ENCODE measurements at places on chromosomes 7 and 10.
A peak's percentile ranks its signal among the peaks of the same experiment; 100 is the strongest.

- no peak for DNase-seq
Observed at GRCh38 chr10:73809061-73809818, 2.2 kb downstream of the NDST2 start.

DNA sequence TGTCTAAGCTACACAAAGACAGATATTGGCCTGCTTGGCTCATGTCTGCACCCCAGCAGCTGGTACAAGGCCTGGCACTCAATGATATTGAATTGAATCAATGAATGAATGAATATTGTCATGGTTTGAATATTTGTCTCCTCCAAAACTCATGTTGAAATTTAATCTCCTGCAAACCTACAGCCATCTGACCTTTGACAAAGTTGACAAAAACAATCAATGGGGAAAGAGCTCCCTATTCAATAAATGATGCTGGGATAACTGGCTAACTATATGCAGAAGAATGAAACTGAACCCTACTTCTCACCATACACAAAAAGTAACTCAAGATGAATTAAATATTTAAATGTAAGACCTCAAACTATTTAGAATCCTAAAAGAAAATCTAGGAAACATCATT, 144.7 kb downstream of the CYP26A1 start:
- DNase-seq: no peak

DNA sequence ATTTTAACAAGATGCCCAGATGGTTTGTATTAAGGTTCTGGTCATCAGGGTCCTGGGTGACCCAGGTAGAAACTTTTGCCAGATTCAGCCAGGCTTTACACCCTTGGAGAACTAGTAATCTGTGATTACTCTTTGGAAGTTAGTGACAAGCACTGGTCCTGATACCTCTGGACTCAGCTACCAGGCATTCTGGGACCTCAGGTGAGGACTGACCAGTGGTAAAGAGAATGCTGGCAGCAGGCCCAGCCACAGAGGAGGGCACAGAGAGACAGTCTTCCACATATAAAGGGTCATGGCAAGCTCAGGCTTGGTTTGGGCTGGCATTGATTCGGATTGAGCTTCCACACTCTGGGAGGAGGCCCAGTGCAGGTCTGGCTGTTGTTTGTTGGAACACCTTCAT, 112.0 kb upstream of the CHST15 start:
- DNase-seq: no peak

GRCh38 chr10:37896436-37896835, 39.0 kb upstream of the ZNF248 start:
- DNase-seq: no peak

GRCh38 chr10:86715156-86715795, 41.1 kb upstream of the BMPR1A start:
- no peak for DNase-seq

DNA sequence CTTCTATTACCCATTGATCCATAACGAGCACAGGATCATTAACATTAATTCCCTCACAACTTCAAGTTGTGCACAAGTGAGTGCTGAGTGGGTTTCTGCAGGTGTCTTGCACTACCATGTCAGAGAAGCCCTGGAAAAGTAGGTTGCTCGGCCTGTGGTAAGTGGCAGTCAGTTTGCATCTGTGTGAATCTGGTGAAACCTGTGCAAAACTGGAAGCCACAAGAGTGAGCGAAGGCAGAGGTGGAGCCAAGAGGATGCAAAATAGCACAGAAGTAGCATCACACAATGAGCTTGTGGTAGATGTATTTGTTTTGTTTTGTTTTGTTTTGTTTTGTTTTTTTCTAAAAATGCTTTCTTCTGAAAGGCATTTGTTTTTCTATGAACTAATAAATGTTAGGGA, 181.5 kb downstream of the THSD7A start:
- no peak for DNase-seq

DNA sequence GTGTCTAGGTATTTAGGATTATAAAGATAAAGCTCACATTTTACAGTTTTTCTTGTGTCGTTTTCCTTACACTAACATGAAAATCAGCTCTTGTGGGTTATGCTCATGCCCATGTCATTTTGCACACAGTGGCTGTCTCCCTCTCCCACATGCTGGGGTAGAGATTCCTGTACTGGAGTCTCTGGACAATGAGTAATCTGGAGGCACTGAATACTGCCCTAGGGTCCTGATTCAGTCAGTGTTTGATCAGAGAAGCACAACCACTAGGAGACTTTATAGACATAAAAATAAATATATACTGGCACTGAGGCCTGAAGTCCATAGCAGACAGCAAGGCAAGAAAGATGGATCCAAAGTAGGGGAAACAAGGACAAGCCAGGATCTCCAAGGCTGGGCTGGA, 1008.8 kb downstream of the KCNMA1 start:
- no peak for DNase-seq

GRCh38 chr7:150307904-150308303, 15.3 kb upstream of the LRRC61 start:
- no peak for DNase-seq

GRCh38 chr10:106076496-106076895, 1088.0 kb downstream of the SORCS1 start:
- DNase-seq: no peak

GRCh38 chr7:92691578-92691977, 101.4 kb upstream of the FAM133B start:
- DNase-seq: no peak

DNA sequence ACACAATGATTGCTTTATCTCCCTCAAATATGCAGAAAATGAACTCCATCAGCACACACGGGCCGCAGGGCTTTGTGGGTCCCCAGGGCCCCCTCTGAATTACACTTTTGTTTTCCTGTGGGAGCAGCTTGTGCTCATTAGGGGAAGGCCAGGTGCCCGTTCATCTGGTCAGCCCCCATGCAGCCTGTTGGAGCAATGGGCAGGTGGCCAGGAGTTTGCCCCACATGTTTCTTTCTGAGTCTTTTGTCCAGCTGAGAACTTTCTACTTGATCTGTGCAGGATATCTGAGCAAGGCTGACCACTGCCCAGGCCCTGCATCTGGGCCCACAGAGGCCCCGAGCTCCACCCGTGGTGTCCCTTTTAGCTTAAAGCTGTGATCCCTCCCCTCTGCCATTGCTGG, 105.3 kb upstream of the FAM20C start:
- DNase-seq: no peak

DNA sequence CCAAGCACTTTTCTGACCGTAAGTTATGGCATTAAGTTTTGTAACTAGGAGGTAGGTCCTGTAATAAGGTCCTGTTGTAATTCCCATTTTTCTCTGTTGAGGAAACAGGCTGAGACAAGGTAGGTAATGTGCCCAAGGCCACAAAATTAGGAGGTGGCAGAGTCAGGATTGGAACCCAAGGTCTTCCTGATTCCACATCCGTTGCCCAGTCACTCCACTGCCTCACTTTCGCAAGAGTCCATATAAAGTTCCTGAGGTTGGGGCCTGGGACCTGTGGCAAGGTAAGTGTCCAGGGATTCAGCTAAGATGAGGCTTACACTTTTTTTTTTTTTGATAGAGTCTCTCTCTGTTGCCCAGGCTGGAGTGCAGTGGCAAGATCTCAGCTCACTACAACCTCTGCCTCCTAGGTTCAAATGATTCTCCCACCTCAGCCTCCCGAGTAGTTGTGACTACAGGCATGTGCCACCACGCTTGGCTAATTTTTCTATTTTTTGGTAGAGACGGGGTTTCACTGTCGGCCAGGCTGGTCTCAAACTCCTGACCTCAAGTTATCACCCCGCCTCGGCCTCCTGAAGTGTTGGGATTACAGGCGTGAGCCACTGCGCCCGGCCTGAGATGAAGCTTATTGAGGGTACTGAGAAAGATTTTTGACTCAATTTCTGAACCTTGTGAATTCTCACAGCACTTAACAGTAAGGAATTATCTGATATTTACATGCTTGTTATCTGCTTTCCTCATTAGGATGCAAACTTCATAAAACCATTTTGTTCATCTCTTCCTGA, 20.3 kb upstream of the GNA12 start:
- no peak for DNase-seq

DNA sequence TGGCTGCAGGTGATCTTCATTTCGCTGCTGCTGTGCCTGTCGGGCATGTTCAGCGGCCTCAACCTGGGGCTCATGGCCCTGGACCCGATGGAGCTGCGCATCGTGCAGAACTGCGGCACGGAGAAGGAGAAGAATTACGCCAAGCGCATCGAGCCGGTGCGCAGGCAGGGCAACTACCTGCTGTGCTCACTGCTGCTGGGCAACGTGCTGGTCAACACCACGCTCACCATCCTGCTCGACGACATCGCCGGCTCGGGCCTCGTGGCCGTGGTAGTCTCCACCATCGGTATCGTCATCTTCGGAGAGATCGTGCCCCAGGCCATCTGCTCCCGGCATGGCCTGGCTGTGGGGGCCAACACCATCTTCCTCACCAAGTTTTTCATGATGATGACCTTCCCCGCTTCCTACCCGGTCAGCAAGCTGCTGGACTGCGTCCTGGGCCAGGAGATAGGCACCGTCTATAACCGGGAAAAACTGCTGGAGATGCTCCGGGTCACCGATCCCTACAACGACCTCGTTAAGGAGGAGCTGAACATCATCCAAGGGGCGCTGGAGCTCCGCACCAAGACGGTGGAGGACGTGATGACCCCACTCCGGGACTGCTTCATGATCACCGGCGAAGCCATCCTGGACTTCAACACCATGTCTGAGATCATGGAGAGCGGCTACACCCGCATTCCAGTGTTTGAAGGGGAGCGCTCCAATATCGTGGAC, 1.3 kb downstream of the CNNM2 start:
- no peak for DNase-seq

DNA sequence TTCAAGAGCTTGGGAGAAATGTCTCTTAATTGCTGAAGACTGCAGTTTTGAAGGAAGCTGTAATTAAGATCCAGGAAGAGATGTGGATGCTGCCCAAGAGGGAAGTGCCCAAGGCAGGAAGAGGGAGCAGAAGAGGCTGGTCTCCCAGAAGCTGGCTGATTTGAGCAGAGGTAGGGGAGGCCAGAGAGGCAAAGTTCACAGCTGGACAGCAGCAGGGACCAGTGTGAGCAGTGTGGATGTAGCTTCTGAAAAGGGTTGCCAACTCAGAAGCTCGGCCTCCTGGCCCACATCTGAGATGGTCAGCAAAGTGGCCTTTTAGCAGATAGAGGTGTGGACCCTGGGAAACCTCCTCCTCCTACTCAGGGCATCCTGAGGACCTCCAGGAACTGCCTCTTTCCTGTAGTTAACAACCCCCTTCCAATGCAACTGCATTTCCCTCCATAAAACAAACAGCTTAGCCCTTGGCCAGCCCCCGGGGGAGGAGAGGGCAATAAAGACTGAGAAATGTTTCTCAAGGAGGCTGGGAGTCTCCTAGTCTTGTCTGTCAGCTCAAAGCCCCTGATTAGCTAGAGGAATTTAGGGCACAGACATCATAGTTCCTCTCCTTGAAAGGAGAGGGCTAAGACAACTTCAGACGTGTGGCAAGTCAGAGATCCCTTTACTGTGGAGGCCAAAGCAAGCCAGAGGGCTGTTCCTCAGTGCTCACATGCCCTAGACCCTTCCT, 69.5 kb downstream of the PAX2 start:
- no peak for DNase-seq

- no peak for DNase-seq
Observed at GRCh38 chr7:95095259-95095965, 188.0 kb downstream of the PPP1R9A start.

DNA sequence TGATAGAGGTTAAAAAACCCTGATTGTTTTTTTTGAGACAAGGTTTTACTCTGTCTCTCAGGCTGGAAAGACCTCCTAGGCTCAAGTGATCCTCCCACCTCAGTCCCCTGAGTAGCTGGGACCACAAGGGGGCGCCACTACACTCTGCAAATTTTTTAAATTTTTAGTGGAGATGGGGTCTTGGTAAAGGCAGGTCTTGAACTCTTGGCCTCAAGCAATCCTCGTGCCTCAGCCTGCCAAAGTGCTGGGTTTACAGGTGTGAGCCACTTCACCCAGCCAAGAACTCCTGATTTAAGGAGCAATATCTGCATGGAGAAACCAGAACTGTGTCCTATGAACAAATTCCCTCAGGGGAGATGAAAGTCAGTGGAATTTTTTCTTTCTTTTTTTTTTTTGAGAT, 7.3 kb upstream of the KLHDC10 start:
- peak; percentile 63 for DNase-seq

DNA sequence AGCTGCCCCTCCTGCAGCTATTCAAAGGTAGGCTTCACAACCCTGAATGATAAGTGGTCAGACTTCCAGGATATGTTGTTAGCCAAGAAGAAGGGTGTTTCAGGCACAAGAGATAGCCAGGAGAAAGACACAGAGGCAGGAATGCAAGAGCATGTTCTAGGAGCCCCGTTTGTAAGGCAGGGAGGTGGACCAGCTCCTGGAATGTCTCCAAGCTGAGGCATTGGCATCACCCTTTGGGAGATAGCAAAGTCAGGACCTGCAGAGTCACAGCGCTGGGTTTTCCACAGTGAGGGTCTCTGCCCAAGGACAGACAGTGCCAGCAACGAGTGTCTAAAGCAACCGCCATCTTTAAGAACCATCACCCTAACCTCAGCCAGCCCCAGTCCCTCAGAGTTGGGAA, 484.5 kb upstream of the ZMIZ1 start:
- no peak for DNase-seq

DNA sequence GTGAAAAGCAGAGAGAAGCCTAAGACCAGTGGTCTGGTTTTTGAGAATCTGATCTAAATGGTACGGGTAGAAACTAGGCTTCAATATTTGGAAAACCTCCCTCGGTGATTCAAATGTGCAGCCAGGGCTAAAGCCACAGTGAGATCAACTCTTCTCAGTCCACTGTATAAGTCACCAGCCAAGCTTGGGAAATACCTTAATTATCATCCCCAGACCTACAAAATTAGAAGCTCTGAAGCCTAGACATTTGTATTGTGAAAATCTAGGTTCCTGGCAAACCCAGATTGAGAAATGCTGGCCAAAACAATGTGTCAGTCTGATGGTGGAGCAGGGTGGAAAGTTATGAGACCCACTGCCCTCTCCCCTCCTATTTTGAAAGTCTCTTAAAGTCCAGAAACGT, 131.7 kb downstream of the DGKI start:
- no peak for DNase-seq

GRCh38 chr10:94092848-94093247, 99.1 kb downstream of the PLCE1 start:
- no peak for DNase-seq

All from activated T-cell treated with anti-CD3 and anti-CD28 coated beads for 24 hours (primary cell).